ENCODE measurements at places on chromosomes 7 and 10.

DNA sequence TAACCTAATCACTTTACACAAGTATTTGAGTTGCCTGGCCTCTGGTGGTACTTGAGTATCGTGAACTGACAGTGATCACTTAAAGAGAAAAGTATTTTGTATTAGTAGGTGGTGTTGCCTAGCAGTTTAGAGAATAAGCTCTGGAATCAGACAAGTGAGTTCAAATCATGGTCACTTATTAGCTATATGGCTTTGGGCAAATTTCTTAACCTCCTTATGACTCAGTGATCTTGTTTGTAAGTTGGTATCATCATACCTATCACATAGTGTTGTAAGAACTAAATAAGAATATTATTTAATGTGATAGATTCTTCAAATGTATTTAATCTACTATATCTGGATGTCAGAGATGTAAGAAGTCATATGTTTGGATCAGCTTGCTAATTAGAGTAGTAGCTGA, 163.8 kb downstream of the RNF133 start:
- no peak for DNase-seq

DNA sequence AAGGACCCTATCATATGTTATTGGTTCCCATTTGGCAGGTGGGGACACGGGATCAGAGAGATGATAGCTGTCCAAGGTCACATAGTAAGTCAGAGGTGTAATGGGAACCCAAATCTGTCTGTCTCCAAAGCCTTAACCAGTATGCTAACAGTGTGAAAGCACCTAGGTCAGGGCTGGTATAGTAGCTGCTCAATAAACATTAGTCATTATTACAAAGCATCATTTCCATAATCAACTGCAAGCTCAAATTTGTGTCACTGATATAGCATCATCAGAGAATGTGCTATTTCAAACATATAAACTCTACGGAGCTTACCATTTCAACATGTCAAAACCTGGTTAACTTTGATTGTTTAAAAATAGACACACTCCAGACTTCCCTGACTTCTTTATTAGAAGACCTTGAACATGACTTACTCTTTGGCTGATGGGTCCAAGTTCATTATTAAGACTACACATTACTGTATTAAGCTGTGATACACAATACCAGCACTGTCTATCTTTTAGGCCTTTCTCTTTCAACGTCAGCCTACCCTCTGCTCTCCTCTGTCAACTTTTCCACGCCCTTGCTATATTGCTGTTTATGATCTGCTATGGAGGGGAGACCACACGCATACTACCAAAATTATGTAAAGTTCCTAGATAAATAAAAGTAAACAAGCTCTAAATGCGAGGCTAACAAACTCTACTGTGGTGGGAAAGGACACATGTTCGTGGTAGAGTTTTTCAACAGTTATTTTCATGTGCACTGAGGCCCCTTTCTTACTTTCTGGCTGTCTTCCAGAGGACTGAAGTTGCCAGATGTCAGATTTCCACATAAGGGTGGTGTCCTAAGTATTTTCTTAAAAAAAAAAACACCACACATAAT, 33.6 kb downstream of the DNMBP start:
- DNase-seq: no peak

GRCh38 chr7:66505531-66506451, 122.9 kb upstream of the KCTD7 start:
- DNase-seq: no peak

DNA sequence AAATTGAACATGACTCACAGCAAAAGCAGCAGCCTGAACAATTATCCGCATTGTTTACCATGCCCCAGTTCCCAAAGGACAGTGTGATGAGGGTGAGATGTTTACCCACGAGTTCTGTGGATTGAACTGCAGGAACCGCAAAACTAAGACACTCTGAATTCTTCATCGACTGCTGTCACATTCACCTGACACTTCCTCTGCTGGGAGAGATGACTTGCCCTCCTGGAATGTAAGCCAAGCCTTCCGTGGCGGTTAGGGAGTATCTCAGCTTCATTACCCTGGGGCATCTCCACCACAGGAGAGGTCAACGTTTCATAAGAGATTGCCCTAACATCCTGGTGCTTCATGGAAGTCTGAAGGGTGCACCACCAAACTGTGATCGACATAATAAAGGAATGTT, 374.6 kb upstream of the ADARB2 start:
- no peak for DNase-seq

GRCh38 chr7:1226186-1226901, 6.3 kb upstream of the UNCX start:
- DNase-seq: no peak

DNA sequence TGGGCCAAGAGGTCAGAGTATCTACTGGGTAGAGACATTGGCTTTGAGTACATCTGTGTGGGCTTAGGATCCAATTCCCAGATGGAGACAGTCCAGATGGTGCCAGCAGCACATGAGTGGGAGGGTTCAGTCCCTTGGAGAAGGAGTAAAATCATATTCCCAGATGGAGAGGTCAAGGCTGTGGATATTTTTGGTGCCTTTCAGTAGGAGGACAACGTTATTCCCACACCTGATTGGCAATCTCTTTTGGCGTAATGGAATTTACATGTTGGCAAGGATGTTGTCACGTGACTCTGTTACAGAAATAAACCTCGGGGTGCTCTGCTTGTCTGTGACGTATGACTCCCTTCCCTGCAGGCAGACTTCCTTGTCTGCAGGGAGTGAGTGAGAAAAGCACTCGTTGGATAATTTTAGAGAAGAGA, 27.6 kb downstream of the NPS start:
- no peak for DNase-seq

DNA sequence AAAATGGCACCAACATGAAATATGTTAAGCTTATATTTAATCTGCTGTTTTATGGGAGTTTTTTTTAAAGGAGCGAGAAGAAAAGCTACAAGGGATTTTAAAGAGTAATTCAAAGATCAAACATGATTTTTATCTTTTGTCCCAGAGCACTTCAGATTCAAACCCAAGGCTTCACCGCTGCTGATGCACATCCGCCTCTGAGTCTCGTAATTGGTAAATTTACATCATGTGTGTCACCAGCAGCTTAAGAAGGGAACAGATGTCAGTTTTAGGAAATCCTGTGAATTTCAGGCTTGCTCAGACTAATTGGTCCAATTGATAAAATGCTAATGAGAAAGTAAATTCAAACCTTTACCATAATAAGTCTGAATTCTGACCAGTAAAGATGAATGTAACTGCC, 406.3 kb downstream of the GFRA1 start:
- DNase-seq: no peak

DNA sequence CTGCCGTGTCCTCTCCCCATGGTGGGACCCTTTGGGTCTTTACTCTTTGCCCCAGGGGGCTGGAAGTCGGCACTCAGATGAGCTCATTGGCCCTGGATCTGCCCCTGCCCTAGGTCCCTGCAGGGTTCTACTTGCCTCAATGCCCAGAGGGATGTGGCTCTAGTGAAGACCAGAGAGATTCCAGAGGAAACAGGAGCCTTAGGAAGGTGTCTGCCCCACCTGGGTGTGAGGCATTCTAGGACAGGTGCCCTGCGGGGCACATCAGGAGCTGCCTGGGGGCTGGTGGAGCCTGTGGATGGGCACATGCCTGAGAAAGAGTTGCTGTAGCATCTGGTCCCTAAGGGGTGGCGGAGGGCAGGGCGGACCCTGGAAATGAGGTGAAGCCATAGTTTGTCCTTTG, 128.6 kb downstream of the ADCY1 start:
- no peak for DNase-seq

GRCh38 chr7:100153708-100154535, 4.6 kb downstream of the TRAPPC14 start:
- no peak for DNase-seq

GRCh38 chr10:91247360-91248111, 27.1 kb downstream of the PCGF5 start:
- peak; percentile 1 for DNase-seq

DNA sequence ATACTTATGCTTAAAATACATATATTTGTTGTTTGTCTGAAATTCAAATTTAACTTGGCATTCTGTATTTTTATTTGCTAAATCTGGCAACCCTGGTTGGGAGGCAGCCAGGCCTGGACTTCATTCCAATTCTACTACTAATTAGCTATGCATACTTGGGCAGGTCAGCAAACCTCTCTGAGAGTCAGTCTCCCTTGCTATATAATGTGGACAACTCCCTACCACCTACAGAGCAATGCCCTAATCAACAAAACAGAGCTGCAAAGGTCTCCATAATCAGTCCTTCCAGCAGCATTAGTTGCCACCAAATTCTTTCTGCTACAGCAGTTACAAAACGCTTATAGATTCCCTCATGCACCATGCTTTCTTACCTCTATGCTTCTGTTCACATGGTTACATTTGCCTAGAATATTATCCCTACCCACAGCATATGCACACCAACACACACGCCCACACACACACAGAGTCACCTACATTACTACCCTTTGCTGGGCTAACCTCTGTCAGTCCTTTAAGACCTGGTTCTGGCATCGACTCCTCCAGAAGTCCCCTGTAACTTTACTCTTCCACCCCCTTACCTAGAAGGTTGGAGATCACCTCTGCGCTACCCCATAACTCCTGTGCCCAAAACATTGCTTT, 188.7 kb downstream of the FGFR2 start:
- no peak for DNase-seq

Data from substantia nigra (tissue), 51 donors.